ENCODE measurements at places on chromosomes 4 and X. TPM values are rescaled to one million over a fixed set of nuclear protein-coding genes. Genes with fewer than 3 reads are reported as not detected.

OGT gene
- total RNA-seq = 304 TPM

CXCL11 gene
- total RNA-seq = not detected

JAKMIP1 gene
- 18.1 TPM for total RNA-seq

RBMXL3 gene
- total RNA-seq = not detected

TMEM131L gene
- 32.7 TPM for total RNA-seq

UGT2B17 gene
- total RNA-seq = not detected

STOX2 gene
- total RNA-seq = not detected

DNAAF6 gene
- not detected for total RNA-seq

ANXA3 gene
- not detected for total RNA-seq

NOX1 gene
- not detected for total RNA-seq

SPANXN1 gene
- total RNA-seq = not detected

FAM53A gene
- 1.3 TPM for total RNA-seq

CTAG1A gene
- not detected for total RNA-seq

IL21 gene
- total RNA-seq = 67.0 TPM

ARSJ gene
- not detected for total RNA-seq

SSX1 gene
- total RNA-seq = not detected

BMPR1B gene
- total RNA-seq = not detected

SLITRK4 gene
- total RNA-seq = not detected

EREG gene
- total RNA-seq = not detected

TCEAL7 gene
- not detected for total RNA-seq

CCDC120 gene
- total RNA-seq = 3.6 TPM

THAP6 gene
- 20.7 TPM for total RNA-seq

SRPX gene
- 0.24 TPM for total RNA-seq

CORIN gene
- not detected for total RNA-seq

ELF4 gene
- 28.2 TPM for total RNA-seq

COQ2 gene
- total RNA-seq = 15.9 TPM

MCF2 gene
- 0.10 TPM for total RNA-seq

ZFYVE28 gene
- 19.7 TPM for total RNA-seq

NRK gene
- not detected for total RNA-seq

MAGED4B gene
- total RNA-seq = 2.0 TPM

CT45A5 gene
- not detected for total RNA-seq

S100P gene
- total RNA-seq = 20.3 TPM

PGAM4 gene
- 0.70 TPM for total RNA-seq

Data from activated CD4-positive, alpha-beta memory T cell treated with anti-CD3 and anti-CD28 coated beads for 36 hours (primary cell).